ENCODE measurements at places on chromosomes 1 and 21. TPM values are rescaled to one million over a fixed set of nuclear protein-coding genes. Genes with fewer than 3 reads are reported as not detected.
A peak's percentile ranks its signal among the peaks of the same experiment; 100 is the strongest.

CD46 gene
- 90.0 TPM for total RNA-seq

SPRR2B gene
- not detected for total RNA-seq

CYB5RL gene
- total RNA-seq = 12.3 TPM

DNA sequence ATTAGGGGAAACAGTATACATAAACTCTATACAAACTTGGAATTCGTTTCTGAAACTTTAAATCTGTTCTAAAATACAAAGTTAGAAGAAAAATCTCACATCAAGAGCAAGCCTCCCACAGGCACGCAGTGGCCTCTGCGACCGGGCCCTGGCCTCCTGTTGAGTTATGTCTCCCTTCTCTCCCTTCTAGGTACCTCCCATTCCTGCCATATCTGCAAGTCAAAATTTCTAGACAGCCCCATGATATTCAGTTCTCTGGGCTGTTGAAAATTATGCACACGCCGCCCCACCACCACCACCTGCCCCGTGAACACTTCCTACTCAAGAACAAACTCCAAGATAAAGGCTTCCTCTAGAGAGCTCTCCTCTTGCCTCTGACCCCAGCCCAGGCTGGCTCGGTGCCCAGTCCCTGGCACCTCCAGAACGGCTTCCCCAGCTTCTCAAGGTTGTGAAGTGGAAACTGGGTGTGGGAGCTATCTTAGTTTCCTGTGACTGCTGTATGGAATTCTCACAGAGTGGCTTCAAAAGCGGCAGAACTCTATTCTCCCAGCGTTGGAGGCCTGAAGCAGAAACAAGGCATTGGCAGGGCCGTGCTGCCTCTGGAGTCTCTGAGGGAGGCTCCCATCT is 37.7 kb upstream of the LRP8 start:
- DNase-seq = peak; percentile 8

All from H9 (cell line).